ENCODE measurements at places on chromosomes 5 and 9. TPM values are rescaled to one million over a fixed set of nuclear protein-coding genes. Genes with fewer than 3 reads are reported as not detected.

The SLC6A3 gene
- total RNA-seq = 0.32 TPM

The ZNF608 gene
- total RNA-seq = 213 TPM

The FOXD4 gene
- not detected for total RNA-seq

The ADAMTSL2 gene
- 0.30 TPM for total RNA-seq

The FOXD4L5 gene
- total RNA-seq = 0.19 TPM

The GABRA1 gene
- not detected for total RNA-seq

The DRD1 gene
- not detected for total RNA-seq

GRCh38 chr5:176438959-176439757 is 9.0 kb upstream of the FAF2 start:
- no peak for DNase-seq

GRCh38 chr5:132364319-132364718 is 5.2 kb upstream of the SLC22A5 start:
- DNase-seq = no peak

- DNase-seq = no peak
Measured at GRCh38 chr5:6717247-6717646, 4.0 kb downstream of the TENT4A start.

DNA sequence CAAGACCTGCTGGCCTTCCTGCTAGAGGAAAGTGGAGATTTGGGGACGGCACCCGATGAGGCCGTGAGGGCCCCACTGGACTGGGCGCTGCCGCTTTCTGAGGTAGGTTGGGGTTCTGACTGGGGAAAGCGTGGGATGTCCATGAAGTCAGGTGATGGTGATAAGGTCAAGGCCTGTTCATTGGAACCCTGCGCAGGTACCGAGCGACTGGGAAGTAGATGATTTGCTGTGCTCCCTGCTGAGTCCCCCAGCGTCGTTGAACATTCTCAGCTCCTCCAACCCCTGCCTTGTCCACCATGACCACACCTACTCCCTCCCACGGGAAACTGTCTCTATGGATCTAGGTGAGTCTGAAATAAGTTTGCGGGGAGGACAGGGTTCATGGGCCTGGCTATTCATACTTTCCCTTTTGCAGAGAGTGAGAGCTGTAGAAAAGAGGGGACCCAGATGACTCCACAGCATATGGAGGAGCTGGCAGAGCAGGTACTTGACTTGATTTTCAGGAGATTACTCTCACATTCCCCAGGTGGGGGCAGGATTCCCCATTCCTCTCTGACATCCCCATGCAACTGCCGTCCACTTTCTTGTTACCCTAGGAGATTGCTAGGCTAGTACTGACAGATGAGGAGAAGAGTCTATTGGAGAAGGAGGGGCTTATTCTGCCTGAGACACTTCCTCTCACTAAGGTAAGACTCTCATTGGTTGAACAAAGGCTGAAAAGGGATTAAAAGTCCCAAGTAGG is 505 bp downstream of the CREB3 start:
- peak; percentile 77 for DNase-seq

DNA sequence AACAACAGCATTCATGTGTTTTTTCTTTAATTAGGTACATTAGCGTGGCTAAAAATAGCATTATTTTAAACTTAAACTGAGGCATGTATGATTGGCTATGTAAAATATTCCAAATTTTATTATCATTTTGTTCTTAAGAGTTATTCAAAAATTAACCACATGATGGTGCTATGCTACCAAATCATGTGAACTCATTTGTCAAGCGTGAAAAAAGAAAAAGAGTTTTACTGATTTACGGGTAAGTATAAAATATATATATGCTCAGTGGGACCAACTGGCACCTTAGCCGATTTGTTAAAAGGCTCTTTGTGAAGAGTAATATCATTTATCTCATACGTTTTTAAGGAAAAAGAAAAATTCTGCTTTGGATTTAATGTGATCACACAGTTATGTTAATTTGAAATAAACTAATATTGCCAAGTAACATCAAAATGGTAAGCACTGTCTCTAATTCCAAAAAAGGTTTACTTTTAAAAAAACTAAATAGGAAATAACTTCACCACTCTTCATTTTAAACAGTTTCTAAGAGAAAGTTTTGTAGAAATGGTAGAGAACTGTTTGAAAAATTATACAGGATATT is 1042.3 kb downstream of the CDH12 start:
- peak; percentile 34 for DNase-seq

- DNase-seq = no peak
Measured at GRCh38 chr5:68420476-68421344, 205.2 kb downstream of the PIK3R1 start.

DNA sequence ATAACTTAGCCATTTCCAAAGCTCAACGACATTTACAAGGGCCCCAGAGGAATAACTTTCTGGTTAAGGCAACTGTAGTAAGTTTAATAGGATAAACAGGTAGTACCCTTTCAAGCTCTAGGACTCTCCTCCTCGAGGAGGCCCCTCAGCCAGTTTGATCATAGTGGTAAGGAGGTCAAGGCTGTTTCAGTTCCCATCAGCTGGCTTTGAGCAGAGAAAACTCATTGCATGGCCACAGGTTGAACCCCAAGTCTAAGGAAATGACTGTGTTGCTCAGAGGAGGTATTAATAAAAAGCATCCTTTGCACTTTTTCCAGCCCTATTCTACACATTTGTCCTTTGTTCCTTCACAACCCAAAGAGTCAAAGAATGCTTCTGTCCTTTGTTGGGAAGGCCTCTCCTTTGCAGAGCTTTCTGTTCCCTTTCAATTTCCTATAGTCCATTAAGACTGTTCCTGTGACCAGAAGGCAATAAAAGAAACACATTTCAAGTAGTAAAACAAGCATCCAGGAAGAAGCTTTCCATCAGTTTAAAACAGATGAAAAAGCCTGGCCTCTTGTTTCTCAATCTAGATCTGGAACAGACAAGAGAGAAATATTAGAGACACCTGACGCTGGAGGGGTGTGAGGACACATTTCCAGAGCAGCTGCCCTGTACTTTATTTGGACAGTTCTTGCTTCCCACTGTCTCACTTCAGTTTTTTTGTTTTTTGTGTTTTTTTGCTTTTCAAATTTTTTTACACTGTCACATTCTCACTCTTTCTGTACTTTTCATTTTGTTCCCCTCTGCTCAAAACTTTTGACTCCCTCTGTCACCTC is 54.1 kb downstream of the PRRC1 start:
- no peak for DNase-seq

- DNase-seq = no peak
Measured at GRCh38 chr9:129497005-129497812, 123.7 kb downstream of the C9orf50 start.

DNA sequence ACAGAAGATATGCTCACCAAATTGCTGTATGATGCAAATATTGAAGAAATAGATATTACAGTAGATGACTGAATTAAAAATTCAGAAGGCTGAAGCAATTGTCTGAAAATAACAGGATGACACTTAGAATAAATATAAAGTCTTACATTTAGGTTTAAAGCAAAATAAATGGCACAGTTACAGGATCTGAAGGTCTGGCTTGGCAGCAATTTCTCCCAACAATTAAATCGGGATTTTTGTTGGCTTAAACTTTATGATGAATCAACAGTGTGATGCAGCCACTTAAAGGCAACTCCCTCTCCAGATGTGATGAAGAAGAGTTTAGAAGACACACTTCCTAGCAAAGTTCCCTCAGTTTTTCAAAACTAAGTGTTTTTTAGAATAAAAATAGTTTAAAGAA is 80.5 kb downstream of the NREP start:
- no peak for DNase-seq

- DNase-seq = no peak
Measured at GRCh38 chr9:36389590-36389989, 10.5 kb downstream of the RNF38 start.

DNA sequence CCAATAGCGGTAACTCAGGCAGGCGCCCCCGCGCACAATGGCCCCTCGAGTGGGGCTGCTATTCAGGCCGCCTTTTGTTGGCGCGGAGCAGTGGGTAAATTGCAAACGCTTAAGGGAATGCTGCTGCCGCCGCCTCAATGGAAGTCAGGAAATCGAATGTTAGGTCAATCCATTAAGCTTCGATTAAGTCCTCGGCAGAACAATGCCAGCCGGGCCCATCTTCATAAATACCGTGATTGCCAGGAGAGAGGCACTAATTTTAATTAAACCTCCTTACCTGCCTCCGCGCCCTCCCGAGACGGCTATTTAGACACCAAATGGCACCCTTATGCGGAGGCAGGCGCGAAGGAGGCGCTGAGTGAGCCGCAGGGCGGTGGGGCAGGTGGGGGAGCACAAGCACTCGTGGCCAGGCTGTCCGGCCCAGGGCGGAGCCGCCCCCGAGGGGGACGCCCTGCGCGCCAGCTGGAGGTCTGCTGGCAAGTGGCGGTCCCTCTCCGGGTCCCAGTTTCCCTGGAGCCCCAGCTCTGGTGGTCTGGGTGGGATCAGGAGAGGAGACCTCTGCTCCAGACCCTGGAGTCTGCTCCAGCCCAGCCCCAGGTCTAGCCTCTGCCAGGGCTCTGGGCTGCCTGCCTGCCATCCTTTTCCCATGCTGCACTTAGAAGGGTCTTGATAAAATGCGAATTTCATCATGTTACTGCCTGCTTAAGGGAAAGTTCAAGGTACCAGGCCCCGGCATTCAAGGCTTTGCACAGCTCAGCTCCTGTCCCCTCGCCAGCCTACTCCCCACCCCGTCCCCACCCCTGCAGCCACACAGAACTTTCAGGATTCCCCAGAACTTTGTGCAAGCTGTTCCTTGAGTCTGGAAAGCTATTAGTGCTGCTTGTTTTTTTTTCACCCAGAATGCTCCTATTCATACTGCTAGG is 19.7 kb downstream of the NR5A1 start:
- DNase-seq = peak; percentile 85

GRCh38 chr9:133090752-133091385 is 29.1 kb downstream of the CEL start:
- no peak for DNase-seq

Measured in neural progenitor cell (in vitro differentiated cells).